ENCODE measurements at places on chromosomes 12 and 14.
A peak's percentile ranks its signal among the peaks of the same experiment; 100 is the strongest.

- no peak for DNase-seq
Measured at GRCh38 chr12:55729819-55730818, 1.3 kb upstream of the CD63 start.

GRCh38 chr14:37203423-37203822, 5.7 kb downstream of the MIPOL1 start:
- DNase-seq: no peak

GRCh38 chr12:29945904-29946303, 162.2 kb upstream of the TMTC1 start:
- no peak for DNase-seq

GRCh38 chr12:131894313-131894860, at the start of gene ULK1:
TSS of gene ULK1 (plus strand) at chr12:131894622. CDS start at chr12:131895002, 380 bp downstream.
- DNase-seq: peak; percentile 86
